Activated naive CD4-positive, alpha-beta T cell treated with anti-CD3 and anti-CD28 coated beads, Interleukin-2, amount 50 U/mL, for 72 hours (primary cell): ENCODE measurements at places on chromosomes 1 and 21. TPM values are rescaled to one million over a fixed set of nuclear protein-coding genes. Genes with fewer than 3 reads are reported as not detected.

DNA sequence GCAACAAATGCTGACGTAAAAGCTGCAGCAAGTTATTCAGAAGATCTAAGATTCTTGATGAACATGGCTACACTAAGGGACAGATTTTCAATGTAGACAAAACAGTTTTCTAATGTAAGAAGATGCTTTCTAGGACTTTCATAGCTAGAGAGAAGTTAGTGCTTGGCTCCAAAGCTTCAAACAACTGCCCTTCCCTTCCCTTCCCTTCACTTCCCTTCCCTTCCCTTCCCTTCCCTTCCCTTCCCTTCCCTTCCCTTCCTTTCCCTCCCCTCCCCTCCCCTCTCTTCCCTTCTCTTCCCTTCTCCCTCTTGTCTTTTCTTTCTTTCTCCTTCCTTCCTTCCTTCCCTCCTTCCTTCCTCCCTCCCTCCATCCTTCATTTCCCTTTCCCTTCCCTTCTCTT is 365.3 kb upstream of the ADGRL4 start:
- no peak for DNase-seq

DNA sequence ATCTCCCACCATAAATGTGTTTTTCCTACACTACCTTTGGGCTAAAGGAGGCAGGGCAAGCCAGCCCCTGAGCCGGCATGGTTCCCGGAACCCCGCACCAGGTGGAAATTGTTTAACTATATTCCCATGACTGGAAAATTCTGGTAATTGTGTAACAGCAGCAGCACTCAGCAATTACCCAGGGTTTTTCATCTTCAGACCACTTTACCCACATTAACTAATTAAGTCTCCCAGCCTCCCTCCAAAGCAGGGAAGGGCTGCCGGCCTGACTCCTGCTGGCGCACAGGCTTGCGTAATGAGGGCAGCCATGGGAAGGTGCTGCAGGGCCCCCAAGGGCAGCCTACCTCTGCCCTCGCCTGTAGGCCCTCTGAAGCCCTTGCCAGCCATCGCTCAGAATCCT is 140.7 kb upstream of the VAMP3 start:
- no peak for DNase-seq

- DNase-seq: no peak
These were observed 148.5 kb downstream of the POU2F1 start for GRCh38 chr1:167369175-167369574.

DNA sequence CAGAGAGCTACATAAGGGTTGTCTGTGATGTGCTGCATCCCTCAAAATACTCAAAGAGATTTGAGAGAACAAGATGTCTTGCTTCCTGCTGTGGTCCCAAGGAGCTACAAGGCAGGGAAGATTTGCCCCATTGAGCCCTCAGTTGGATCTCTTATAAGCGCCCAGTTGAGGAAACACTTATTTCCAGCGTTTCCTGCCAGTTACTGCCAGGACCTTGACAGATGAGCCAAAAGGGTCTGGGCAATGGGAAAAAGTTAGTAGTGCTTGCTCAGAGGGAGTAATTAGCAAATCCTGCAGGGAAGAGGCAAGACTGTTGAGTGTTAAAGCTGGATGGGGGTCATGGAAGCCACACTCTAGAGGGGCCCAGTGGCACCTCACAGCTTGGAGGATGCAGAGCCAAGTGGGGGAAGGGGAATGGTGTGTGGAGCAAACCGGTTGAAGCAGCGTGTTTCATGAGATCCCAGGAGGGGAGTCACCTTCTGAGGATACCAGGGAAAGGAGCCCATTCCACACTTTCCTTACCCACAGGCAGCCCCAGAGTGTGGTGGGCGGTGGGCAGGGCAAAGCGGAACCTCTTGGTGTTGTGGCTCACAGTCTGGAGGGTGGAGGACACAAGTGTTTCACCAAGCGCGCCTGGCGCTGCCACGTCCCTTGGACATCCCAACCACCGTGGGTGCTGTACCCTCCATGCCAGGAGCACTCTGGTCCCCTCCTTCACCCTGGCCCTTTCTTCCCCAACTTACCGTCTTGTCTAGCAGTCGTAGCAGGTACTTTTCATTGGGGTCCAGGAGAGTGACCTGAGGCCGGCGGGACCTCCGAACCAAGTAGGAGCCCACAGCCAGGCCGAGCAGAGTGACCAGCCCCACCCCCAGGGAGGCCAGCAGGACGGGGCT is 805 bp downstream of the CYB5R1 start:
- DNase-seq: no peak

GRCh38 chr1:85473390-85473789 is 8.4 kb upstream of the DDAH1 start:
- no peak for DNase-seq

AMY1C gene
- not detected for total RNA-seq

BRDT gene
- not detected for total RNA-seq

CENPF gene
- 74.2 TPM for total RNA-seq

VAV3 gene
- 4.7 TPM for total RNA-seq
